ENCODE measurements at places on chromosomes 2 and 18.

DNA sequence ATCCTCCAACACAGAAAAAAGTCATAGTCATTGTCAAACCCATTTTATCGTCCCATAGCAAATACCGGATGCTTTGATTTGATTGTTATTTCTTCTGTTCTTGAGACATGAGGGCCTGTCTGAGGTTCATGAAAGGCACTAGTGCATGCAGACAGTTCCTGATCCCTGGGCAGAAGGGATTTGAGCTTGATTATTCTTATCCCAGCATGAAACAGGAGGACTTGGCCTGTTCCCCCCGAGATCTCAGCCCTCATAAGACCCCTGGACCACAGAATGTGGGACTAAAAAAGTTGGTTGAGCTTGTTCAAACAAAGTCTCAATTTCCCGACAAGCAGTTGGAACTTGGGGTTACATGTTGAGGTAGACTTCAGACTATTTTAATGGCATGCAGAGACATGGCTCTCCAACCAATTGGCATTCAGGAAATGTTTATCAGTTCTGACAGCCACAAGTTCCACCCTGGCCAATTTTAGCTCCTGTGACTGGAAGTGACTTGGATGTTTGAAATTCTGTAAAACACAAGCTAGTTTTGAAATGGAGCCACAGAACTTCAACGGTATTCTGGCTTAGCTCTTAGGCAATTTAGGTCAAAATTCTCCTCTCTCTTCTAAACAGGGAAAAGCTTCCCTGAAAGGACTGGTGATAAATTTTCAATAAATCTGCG is 366.9 kb upstream of the SLC14A2 start:
- no peak for DNase-seq

GRCh38 chr2:229196448-229196847 is 74.6 kb downstream of the PID1 start:
- no peak for DNase-seq

- no peak for DNase-seq
Observed at GRCh38 chr2:8545695-8546611, 135.9 kb upstream of the ID2 start.

DNA sequence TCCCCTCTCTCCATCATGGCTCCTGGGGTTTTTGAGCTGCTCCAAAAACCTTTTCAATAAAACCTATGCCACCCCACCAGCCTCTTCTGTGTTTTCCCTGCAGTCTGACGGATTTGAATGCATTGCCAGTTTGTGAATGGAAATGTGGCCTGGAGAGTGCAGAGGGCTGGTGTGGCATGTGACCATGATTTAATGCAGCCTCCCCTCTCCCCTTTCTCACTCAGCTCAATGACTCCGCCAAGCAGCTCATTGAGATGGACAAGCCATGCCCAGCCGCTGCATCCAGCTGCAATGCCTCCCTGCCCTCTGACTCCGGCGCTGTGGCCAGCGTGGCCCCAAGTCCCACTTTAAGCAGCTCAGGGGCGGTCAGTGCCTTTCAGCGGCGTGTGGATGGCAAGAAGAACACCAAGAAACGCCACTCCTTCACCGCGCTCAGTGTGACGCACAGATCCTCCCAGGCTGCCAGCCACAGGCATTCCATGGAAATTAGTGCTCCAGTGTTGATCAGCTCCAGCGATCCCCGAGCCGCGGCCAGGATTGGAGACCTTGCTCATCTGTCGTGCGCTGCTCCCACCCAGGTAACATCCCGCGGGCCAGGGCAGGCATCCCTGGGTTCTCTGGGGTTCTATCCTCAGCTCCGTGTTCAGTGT is 215.3 kb downstream of the SEPTIN10 start:
- no peak for DNase-seq

DNA sequence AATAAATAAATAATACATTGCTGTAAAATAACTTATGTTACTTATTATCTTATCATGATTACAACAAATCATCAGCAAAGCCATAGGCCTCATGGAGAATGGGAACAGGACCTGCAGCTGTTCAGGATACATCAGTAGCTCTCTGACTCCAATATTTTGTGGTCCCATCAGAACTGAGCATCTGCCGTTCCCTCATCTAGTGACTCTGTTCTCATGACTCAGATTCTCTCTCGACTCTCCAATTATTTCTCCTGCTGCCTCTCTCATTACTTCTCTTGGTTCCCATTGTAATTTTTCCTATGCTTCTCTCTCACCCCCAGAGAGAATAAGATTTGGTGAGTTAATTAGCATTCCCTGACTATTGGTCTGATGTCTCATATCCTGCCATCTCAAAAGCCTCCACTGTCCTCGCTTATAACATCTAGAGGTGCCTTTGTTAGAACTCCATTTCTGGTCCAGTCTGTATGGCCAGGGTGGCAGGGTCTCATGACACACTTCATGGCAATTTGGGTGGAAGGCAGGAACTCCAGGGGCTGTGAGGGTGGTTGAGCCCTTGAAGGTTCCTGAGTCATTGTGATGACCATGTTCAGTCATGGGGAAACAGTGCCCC is 78.0 kb upstream of the TANC1 start:
- no peak for DNase-seq

DNA sequence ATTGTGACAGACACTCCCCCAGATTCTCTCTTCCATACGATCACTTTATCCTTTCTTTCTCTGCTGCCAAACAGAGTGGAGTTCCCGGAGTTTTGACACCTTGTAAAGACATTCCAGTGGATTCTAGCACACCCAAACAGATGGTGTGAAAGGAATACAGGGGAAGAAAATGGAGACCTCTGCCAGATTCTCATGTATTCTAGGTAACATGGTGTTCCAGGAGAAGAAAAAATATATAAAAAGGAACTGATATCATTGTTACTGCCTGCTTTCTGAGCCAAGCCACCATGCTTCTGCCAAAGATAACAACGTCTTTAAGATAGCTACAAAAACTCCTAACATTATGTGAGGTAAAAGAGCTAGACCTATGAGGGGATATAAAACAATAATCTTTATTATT is 136.5 kb downstream of the TXNL1 start:
- DNase-seq, result no peak

Measured in ACHN (cell line).